ENCODE measurements at places on chromosomes 12 and 14. TPM values are rescaled to one million over a fixed set of nuclear protein-coding genes. Genes with fewer than 3 reads are reported as not detected.

The CD27 gene
- 1.9 TPM for total RNA-seq

DNA sequence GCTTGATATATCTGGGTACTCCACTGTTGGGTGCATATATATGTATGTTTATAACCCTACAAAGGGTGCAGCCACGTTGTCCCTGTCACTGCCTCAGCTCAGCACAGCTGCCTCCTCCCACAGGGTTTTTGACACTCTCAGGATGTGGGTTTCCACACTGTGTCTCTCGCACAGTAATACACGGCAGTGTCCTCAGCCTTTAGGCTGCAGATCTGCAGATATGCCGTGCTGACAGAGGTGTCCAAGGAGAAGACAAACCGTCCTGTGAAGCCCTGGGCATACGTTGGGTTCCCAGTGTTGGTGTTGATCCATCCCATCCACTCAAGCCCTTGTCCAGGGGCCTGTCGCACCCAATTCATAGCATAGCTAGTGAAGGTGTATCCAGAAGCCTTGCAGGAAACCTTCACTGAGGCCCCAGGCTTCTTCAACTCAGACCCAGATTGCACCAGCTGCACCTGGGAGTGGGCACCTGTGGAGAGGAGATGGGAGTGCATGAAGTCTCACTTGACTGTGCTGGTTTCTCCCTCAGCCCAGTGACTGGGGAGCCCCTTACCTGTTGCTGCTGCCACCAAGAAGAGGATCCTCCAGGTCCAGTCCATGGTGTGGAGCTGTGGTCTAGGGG, 498.7 kb downstream of the TMEM121 start:
- no peak overlapping the region for H3K4me3 ChIP-seq
- H3K27ac ChIP-seq, result no peak overlapping the region
- no peaks in the 10 kb centered on the region for H3K27me3 ChIP-seq
- no peak for DNase-seq
- no peaks in the 10 kb centered on the region for H3K4me1 ChIP-seq
- H3K36me3 ChIP-seq, result no peaks in the 10 kb centered on the region

- no peak for DNase-seq
- peak overlapping the region; percentile 82 for H3K27ac ChIP-seq
- peaks cover 15% of the 10 kb centered on the region for H3K4me1 ChIP-seq
- H3K4me3 ChIP-seq, result no peak overlapping the region
These were observed 63.6 kb upstream of the SRSF5 start for GRCh38 chr14:69703047-69704039.

- H3K27me3 ChIP-seq, result no peaks in the 10 kb centered on the region
- no peak overlapping the region for H3K27ac ChIP-seq
- no peaks in the 10 kb centered on the region for H3K4me1 ChIP-seq
- no peak for DNase-seq
- H3K4me3 ChIP-seq, result no peak overlapping the region
These were observed 9.7 kb downstream of the DNM1L start for GRCh38 chr12:32688786-32689185.

DNA sequence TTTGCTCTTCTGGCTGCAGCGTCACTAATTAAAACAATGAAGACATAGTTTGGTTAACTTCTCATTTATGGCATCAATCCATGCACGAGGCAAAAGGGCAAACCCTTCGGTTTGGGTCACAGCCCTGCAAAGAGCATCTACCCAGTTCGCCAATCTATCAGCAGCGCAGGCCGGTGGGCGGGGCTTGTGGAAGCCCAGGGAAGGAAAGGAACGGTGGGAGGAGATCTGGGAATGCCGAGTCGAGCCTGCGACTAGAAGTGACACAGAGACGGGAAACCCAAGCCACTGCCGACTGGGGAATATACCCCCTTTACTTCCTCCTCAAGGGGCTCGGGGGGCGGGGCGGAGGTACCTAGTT, 466 bp downstream of the KICS2 start:
- H3K4me1 ChIP-seq, result peaks cover 3% of the 10 kb centered on the region
- H3K27ac ChIP-seq, result peak overlapping the region; percentile 98
- H3K27me3 ChIP-seq, result no peaks in the 10 kb centered on the region
- H3K36me3 ChIP-seq, result no peaks in the 10 kb centered on the region
- DNase-seq, result peak; percentile 88
